GM04503 (cell line): ENCODE measurements at places on chromosomes 2 and 18.

- no peak for DNase-seq
Observed at GRCh38 chr18:63505566-63506335, 29.0 kb downstream of the SERPINB5 start.

GRCh38 chr2:230144355-230144754 lies 75.4 kb downstream of the SP110 start:
- no peak for DNase-seq

- no peak for DNase-seq
Observed at GRCh38 chr2:84038866-84039265, 420.2 kb downstream of the SUCLG1 start.

DNA sequence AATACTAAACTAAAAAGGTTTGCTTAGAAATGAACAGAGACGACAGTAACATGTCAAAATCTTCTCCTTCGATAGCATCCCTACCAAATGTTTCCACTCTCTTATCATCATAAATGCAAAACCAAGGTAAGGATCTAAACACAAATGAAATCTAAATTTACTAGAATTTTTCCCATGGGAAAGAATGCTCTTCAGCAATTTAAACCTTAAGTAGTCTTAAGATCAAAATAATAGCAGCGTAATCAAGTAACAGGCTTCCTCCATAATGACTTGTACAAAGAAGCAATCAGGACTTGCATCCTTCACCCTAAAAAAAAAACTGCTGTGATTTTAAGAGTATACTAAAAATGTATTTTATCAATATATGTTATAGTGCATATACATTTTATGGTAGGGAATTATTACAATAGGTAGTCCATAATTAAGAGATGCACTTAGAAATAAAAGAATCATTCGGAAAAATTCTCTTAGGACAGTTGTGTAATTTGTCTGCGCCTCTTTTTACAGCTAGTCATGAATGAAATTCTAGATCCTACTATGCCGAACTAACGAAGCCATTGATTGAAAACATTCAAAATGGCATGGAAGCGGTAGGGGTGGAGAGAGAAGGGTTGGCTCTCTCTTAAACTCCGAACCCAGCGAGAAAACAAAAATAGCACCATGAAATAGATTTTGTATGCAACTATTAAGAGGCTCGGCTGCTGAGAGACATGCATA lies 1.3 kb downstream of the PGAP1 start:
- no peak for DNase-seq

GRCh38 chr18:25310045-25310444 lies 41.9 kb downstream of the ZNF521 start:
- DNase-seq, result no peak

DNA sequence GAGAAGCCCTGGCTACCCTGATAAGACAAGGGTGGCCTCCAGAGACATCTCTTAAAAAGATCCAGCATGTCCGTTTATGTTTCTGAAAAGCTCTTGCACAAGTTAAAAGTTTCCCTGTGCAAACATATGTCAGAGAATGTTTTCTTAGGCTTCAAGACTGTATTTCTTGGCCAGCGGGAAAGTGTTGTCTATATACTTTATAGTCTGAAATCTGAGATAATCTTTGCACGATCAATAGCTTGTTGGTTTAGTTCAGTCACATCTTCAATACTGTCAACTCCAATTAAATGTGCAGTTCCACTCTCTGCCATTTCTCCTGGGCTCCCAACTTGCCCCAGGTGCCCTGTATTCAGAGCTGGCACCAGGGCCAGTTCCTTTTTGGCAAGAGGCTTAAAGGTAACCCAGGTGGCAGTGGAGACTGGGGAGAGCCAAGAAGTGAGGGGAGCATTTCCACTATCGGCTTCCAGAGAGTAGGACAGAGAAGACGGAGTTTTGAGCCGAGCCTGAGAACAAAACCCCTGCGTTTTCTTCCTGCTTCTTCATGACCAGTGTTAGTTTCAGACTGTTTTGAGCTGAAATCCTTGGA lies 64.4 kb downstream of the ACOXL start:
- DNase-seq, result no peak

- no peak for DNase-seq
Observed at GRCh38 chr2:178383718-178384117, 67.3 kb downstream of the PRKRA start.

DNA sequence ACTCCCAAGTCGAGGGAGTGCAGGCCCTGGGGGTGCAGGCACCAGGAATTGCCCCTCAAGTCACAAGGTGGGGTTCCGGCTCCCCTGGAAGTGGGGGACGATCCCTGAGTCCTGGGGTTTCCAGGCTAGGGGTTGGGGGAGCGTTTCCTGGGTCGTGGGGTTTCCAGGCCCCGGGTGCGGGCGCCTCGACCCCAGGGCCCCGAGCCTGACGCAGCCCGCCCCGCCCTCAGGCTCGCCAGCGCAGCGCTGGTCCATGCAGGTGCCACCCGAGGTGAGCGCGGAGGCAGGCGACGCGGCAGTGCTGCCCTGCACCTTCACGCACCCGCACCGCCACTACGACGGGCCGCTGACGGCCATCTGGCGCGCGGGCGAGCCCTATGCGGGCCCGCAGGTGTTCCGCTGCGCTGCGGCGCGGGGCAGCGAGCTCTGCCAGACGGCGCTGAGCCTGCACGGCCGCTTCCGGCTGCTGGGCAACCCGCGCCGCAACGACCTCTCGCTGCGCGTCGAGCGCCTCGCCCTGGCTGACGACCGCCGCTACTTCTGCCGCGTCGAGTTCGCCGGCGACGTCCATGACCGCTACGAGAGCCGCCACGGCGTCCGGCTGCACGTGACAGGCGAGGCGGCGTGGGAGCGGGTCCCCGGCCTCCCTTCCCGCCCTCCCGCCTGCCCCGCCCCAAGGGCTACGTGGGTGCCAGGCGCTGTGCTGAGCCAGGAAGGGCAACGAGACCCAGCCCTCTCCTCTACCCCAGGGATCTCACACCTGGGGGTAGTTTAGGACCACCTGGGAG lies 12.0 kb downstream of the SIGLEC15 start:
- DNase-seq, result no peak
